Ascending aorta (tissue), 2 donors: ENCODE measurements at places on chromosomes 6 and 20.

DNA sequence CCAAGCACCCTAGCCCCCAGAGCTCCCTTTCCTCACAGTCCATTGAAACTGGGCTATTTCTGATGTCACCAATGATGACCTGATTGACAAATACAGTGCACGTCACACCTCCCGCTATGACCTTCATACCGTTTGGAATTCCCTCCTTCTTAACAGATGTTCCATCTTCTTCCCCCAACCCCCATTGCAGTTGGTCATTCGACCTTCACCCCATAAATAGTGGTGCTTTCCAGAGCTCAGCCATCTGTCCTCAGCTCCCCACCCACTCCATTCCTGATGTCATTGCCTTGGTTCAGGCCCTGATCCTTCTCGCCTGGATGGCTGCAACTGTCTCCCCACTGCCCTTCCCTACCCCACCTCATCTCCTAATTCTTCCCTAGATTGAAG lies 198.5 kb downstream of the SOD2 start:
- DNase-seq, result no peak

- DNase-seq, result no peak
These were observed 292.5 kb downstream of the PHACTR1 start for GRCh38 chr6:13009031-13009430.

DNA sequence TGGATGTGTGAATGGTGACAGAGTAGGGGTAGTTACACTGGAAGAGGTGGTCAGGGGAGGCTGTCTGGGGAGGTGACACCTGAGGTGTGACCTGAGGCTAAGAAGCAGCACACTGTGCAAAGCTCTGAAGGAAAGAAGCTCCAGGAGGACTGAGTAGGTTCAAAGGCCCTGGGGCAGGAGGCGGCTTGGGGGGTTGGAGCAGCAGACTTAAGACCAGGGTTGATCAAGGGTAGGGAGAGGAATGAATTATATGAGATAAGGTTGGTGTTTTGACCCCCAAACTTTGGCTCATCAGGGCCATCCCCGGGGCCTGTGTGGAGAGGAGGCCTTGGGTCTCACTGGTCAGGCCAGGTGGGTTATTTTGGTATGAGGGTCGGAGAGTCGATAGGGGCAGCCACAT lies 166.1 kb downstream of the GRM4 start:
- DNase-seq, result no peak

DNA sequence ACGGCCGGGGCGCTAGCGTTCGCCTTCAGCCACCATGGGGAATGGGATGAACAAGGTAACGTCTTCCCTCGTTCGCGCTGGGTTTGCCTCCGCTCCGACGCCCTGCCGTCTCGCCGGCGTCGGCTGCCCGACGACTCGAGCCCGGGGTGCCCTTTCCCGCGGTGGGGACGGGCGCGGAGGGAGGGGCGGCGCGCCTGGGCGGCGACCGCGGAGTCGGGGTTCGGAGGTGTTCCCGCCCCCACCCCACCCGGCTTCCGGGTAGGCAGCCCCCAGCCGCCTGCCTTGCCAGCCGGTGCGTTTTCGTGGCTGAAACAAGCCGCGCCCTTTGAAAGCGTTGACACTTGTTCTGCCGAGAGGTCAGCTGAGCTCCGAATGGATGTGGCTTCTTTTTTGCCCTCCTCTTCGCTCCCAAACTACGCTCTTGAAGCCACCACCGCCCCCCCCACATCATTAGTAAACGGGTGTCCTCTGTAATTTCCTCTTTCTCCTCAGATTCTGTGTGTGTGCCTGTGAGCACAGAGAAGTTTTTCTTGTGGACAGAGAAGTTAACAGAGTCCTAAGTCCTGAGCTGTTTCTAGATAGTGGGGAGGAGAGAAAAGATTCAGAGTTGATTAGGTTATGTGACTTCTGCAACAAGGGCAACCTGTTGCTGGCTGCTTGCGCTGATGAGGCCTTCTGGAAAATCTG lies 362 bp downstream of the DUSP22 start:
- no peak for DNase-seq

DNA sequence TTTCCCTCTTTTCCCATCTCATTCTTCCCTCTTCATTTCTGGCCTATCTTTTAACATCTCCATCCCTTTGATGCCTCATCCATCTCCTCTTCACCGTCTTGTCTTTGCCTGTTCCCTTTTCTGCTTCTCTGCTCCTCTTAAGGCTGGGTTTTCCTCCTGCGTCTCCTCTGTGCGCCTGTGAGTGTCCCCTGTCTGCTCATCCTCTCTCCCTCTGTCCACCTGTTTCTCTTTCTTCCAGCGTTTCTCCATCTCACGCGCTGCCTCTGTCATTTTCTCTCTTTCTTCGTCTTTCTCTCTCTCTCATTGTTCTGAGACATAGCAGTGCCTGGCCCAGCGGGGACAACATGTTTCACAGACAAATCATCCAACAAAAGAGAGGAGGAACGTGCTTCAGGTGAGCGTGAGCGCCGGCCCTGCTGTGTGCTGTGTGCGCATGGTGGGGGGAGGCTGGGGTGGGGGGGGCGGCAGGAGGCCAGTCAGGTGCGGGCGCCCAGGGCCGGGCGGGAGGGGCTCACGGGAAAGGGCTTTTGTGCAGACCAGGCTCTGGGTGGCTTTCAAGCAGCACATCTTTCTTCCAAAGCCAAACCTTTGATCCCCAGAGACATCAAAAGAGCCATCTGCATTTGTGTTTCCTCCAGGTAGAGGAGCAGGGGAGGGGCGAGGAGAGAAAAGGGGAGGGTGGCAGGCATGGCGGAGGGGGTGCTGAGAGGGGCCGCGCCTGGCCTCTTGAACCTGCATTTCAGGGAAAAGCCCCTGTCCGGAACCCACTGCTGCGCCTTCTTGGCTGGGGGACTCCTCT lies 121.3 kb downstream of the VEGFA start:
- no peak for DNase-seq

- no peak for DNase-seq
These were observed 727.4 kb upstream of the CITED2 start for GRCh38 chr6:140101818-140102217.

DNA sequence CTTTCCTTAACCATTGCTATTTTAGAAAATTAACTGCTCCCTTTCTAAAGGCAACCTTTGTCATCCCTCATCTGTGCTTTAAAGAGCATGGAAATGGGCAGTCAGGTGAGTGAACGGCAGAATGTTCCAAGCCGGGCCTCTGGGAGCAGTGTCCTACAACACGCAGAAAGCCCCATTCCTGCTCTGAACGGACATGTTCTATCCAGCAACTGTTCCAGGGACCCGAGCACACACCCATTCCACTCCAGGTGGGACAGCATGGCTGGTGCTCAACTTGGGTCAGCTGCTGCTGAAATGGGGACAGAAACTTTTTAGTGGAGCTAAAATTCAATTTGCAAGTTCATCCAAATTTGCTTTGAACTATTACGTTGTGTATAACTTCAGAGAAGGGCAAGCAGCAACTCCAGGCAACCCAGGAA lies 26.7 kb downstream of the DIDO1 start:
- no peak for DNase-seq

DNA sequence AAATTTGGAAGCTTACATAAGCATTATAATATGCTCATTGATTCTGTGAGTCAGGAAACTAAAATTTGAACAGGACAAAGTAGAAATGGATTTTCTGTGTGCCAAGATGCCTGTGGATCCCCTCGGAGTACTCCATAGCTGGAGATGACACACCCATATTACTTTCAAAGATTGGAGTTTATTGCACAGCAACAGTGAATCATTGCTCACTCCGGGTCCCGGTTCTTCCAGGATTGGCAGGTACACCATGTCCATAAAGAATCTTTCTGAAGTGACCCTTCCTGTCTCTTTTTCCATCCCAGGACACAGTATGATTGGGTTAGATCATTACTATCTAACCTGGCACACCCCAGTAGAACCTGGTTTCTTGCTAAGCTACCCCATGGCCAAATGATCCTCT lies 2.7 kb upstream of the BTN2A2 start:
- no peak for DNase-seq
